BJ (cell line): ENCODE measurements at places on chromosomes 11 and 22.

- DNase-seq, result no peak
Observed at GRCh38 chr11:107721207-107721606, 9.4 kb upstream of the SLN start.

DNA sequence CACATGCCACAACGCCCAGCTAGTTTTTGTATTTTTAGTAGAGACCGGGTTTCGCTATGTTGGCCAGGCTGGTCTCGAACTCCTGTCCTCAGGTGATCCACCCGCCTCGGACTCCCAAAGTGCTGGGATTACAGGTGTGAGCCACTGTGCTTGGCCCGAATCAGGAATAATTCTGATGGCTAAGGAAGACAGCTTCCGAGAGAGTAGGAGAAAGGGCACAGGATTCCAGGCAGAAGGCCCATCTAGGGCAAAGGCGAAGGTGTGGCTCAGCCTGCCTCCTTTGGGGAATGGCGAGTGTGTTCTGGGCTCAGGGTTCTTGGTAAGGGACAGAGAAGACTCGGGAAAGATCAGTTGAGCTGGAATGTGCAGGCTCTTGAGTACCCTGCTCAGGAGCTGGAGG lies 1.6 kb upstream of the SYCE3 start:
- DNase-seq, result no peak

- no peak for DNase-seq
Observed at GRCh38 chr11:97259434-97259833, 869.6 kb downstream of the JRKL start.

DNA sequence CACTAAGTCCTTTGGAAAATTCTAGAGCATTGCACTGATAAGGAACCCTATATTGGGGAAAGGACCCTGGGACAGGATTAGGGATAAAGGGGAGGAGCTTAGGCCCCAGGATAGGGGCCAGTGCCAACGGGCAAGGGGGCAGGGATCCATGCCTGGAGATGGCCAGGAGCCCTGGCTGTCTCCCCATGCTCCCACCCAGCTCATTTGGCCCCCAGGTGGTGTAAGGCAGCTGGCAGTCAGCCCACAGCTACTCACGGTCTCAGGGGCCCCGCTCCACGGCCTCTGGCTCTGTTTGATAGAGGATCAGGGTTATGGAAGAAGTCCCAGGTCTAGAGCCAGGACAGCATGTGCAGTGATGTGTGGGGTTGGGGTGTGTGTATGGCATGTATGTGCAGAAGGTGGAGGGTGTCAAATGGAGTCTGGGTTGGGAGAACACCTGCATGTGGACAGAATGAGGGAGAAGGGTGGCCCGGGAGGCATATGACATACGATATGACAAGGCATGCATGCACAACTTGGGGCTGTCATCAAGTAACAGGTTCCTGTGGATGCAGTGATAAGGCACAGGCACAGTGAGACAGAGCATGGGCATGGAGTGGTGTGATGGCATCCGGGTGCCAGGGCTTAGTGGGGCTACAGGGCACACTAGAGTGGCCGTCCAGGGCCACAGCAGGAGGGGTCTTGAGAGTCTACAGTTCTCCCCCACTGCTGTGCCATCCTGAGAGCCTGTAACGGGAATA lies 18.4 kb upstream of the PDE2A start:
- no peak for DNase-seq

DNA sequence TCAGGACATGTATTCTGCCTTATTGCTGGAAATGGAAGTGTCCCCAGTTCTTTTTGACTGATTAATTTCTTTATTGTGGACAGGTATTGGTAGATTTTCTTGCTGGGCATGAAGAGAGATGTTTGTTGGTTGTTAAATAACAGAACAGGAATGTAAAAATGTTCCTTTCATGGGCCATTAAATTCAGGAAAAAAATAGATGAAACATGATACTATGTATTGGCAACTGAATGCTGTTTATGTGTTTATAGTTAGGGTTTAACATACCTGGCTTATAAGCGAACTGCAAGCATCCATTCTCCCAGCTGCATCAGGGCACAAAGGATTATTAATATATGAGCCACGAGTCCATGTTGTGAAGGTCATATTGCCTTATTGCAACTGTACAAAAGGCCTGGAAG lies 368.5 kb downstream of the NELL1 start:
- DNase-seq, result no peak

DNA sequence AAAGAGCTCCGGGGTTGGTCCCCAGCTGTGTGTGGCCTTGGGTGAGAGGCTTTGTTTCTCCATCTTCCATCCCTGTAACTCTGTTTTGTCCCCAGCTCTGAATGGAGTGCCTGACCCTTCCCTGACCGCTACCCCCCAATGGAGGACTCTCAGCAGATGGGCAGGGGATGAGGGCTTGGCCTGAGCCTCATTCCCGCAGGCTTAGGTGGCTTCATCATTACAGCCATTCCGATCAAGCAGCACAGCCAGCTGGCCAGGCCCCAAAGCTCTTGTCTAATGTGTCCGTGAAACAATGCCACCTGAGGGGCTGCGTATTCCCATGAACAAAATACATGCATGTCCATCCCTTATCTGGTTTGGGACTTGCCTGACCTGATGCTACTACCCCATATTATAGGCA lies 3.9 kb upstream of the CDC42EP2 start:
- no peak for DNase-seq

DNA sequence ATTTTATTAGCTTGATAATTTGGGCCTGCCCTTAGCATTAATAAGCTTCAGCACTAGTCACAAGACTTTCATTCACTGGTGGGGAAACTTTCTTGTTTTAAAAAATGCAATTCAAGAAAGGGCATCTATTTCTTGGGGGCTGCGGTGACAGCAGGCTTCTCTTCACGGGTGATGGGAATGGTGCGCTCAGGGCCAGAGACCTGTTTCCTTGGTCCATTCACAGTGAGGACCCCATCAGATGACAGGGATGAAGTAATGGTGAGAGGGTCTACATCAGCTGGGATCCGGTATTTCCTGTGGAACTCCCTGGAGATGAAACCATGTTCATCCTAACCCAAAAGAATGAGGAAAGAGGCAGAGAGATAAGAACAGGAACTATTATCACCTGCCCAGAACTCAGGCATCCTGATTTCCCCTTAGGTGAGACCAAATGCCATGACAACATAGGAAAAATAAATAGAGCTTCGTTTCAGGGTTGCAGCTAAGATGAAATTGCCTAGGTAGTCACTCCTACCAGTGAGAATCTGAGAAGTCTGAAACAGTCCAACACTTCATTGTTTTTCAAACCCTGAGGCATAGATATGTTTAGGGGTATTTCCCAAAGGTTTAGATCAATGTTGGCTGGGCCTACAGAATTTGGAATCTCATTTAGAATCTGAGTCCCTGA lies 2.8 kb downstream of the CRYAB start:
- DNase-seq, result no peak

DNA sequence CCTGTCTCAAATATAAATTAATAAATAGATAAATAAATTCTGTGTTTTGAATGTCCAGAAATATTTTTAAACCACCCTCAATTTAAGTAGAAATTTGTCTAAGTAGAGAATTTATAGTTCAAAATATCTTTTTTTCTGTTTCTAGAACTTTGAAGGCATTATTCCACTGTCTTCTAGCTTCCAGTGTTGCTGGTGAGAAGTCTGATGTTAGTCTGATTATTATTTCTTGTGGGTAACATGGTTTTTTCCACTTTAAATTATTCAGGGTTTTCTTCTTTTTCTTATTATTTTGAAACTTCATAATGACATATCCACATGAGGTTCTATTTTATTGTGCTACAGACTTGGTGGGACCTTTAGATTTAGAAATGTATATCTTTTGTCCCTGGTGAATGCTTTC lies 46.4 kb upstream of the HEPHL1 start:
- no peak for DNase-seq

- no peak for DNase-seq
Observed at GRCh38 chr22:50047346-50047745, 10.8 kb downstream of the TTLL8 start.

- DNase-seq, result no peak
Observed at GRCh38 chr11:45393826-45394225, 107.7 kb upstream of the SYT13 start.

DNA sequence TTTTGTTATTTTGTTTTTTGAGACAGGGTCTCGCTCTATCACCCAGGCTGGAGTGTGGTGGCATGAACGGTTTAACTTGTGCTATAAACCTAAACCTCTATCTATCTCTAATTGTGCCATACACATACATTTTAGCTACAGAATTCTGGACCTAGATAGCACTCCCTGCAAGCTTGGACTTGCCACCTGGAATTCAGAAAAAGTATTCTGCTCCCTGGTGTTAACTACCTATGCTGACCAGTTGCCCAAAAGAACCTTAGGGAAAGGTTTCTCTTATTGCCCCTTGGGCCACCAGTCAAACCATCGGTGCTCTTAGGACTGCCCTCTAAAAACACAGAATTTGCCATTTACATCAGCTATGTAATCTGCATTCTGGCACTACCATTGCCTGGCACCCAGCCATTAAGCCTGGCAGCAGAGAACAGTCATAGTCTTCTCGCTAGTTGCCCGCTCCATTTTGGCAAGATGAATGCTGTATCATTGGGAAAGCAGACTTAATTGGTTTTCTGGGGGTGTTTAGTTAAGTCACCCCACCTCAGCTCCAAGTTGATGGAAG lies 55.3 kb downstream of the ETS1 start:
- no peak for DNase-seq

DNA sequence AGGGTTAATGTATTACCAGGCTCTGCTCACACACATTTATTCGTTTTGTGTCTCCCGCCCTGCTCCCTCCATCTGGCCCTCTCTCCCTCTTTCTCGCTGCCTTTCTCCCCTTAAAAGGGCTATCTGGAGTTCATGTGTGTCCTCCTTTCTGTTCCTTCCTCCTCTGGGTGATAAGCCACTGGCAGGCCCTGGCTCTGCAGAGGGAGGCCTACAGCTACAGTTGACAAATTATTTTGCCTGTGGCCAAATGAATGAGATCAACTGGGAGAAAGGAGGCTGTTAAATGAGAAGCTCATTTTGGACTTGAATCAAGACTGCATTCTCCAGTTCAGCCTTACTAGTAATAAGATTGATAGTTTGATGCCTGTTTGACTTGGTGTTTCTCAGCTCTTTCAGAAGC lies 17.5 kb upstream of the OPCML start:
- no peak for DNase-seq

DNA sequence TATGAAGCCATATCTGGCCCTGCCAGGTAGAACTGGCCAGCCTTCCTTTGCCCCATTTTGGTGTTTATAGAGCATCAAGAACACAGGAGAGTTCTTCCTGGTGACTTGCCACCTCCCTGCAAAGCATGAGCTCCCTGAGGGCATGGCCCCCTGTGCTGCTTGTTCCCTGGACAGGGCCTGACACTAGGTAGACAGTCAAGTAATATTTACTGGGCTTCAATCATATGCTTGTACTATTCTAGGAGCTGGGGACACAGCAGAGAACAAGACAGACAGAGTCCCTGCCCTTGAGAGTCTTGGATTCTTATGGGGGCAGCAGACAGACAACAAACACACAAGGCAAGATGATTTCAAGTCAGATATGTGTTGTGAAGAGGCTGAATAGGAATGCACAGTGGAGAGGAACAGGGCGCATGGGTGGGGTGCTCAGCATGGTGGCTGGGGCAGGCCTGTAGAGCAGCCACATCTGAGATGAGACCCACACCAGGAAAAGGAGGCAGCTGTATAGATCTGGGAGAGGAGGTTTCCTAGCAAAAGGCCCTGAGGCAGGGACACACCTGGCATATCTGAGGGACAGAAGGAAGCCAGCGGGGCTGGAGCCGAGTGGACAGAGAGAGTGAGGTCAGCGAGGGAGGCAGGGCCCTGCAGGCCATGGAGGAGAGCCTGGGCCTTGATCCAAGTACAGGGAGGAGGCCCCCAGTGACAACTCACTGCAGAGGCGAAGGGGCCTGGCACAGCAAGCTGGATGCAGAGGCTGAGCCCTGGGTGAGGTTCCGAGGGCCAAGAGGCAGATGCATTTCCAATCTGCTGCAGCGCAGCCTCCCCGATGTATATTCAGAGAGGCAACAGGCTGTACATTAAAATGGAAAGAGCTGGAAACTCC lies 10.2 kb upstream of the CBX6 start:
- DNase-seq, result no peak

- no peak for DNase-seq
Observed at GRCh38 chr11:126355926-126356897, 726 bp downstream of the ST3GAL4 start.

DNA sequence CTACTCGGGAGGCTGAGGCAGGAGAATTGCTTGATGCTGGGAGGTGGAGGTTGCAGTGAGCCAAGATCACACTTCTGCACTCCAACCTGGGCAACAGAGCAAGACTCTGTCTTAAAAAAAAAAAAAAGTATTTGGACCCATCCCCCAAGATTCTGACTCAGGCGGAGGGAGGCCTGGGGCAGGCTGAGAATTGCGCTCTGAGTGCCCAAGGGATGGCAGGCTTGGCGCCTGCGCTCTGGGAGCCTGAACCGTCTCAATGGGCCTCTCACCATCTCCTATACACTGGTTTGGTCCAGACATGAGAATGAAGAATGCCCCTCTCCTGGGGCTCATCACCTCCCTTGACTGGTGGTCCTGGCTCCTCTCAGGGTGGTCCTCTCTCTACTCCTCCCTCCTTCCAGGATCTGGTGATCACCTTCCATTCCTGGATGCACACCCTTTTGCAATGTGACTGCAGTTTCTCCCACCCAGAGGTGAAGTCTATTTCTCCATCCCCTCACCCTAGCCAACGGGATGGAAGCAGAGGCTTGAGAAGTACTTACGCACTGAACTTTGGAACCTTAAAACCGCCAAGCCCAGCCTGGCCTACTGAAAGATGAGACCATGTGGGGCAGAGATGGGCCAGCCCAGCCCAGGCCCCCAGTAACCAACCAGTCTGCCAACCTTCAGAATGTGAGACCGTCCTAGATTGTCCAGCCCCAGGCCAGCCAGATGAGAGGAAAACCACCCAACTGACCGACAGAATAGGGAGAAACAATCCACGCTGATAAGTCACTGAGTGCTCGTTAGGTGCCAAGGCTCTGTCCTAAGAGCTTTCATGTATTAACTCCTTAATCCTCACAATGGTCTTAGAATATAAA lies 4.9 kb downstream of the POLR3H start:
- DNase-seq, result no peak

GRCh38 chr11:111777094-111778046 lies 11.2 kb upstream of the PPP2R1B start:
- no peak for DNase-seq

DNA sequence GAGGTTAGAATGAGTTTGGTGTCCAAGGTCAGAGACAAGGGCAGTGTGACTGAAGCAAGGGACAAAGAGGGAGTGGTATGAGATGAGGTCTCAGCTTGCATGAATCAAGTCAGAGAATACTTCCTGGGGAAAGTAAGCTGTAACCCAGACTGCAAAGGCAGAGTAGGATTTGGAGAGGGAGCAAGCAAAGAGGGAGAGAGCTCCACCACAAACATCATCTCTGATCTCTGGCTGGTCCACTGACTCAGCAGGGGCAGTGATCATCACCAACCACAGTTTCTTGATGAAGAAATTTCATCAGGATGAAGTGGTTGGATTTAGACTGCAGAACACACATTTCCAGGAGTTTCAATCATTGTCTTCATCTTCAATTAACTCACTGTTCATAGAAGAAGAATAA lies 54.9 kb upstream of the HMGXB4 start:
- no peak for DNase-seq

DNA sequence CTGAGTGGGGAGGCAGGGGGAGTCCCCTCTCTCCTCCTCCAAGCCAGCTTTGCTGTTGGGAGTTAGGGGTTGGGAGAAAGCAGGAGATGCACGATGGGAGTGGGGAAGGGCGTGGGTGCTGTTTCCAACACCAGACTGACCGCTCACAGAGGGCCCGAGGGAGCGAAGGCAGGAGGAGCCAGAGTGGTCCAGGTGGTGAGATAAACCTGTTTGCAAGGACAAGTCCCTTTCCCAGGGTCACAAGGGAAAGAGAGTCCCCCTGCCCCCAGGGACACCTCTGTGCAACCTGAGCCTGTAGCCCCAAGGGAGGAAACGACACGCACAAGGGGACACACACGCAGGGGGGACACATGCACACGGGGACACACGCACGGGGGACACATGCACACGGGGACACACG lies 42.2 kb downstream of the WNT11 start:
- no peak for DNase-seq
